ENCODE measurements at places on chromosomes 11 and 22.
A peak's percentile ranks its signal among the peaks of the same experiment; 100 is the strongest.

DNA sequence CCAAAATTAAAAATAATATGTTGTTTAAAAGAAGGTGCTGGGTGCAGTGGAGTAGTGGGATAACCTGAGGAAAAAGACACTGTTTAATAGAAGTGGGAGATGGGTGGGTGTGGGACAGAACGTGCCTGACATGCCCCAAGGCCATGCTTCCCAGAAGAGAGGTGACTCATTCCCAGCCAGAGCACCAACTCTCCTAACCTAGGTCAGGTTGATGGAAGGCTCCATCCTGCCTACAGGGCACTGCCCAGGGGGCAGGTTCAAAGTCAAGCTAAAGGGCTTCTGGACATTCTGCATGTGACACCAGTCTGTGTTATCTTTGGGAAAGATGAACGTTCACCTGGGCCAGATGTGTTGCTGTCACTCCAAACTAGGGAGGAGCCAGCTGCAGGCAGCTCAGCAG, 453.1 kb downstream of the SOX6 start:
- DNase-seq = no peak

- DNase-seq = no peak
Measured at GRCh38 chr11:66910016-66910415, 48.2 kb downstream of the PC start.

DNA sequence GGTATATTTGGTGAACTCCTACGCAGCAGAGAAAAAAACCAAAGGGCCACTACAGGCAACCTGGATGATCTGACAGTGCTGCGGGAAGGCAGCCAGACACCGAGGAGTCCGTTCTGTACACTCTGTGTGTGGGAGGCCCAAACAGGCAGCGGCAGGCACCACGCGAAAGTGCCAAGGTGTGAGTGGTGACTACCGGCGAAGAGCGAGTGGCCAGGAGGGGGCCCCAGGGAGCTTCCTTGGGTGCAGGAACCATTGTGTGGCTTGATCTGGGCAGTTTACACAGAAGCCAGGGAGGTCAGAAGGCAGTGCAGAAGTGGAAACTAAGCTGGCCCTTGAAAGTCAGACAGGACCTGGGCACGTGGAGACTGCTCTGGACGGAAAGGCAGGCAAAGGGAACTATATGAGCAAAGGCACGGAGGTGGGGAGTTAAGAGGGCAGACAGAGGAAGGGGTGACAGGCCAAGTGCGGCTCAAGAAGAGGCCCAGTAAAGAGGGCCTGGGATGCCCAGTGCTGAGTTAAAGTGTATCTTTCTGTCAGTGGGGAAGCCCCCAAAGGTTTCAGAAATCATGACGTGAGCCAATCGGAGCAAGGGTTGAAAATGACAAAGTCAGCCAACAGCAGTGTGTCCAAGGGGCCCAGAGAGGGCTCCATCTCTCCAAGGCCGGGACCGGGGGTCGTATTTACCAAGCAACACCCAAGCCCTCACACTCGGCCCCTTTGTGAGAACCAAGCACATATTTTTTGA, 10.6 kb downstream of the TMEM184B start:
- peak; percentile 28 for DNase-seq

- no peak for DNase-seq
Measured at GRCh38 chr11:121059605-121060004, 35.7 kb downstream of the TBCEL start.
